WERI-Rb-1 (cell line): ENCODE measurements at places on chromosomes 6 and 20.

GRCh38 chr6:150116200-150116800 is 26.5 kb upstream of the PPP1R14C start:
- DNase-seq = no peak

DNA sequence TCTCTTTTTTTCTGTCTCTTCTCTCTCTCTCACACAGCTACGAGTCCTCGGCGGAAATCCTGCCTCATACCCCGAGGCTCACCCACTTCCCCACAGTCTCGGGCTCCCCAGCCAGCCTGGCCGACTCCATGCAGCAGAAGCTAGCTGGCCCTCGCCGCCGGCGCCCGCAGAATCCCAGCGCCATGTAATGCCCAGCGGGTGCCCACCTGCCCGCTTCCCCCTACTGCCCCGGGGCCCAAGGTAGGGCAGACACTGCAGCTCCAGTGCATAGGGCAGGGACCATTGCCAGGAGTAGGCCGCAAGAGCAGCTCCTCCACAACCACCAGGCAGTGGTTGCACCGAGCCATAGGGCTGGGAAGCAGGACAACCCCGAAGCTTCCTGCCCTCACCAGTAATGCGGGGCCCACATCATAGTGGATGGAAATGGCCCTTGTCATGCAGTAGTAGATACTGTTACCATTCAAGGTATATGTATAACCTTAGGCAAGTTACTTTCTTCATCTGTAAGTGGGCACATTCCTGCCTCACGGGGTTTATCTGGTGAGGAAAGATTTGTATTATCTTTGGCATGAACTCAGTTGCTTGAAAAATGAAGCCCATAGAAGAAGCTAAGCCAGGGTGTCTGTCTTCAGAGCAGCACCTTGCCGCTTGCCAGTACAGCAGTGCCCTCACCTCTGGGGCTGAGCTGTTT is 36.9 kb upstream of the ID1 start:
- DNase-seq = no peak

DNA sequence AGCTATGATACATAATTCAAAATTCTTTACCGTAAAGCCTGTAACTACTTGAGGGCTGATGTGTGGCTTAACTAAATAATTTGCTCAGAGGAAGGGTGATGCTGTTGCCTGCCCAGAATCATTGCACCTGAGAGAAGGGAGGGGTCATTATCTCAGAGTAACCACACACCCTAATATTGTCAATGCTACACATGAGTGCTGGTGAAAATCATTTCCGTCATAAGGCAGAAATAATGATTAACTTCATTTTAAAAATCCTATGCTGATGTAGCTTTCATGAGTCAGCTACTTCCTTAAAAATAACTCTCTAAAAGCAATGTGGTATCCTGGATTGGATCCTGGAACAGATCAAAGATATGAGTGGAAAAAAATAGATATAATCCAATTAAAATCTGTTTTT is 146.4 kb upstream of the FAM83B start:
- no peak for DNase-seq

- DNase-seq = no peak
Observed at GRCh38 chr6:38959138-38959537, 89.4 kb upstream of the GLP1R start.

DNA sequence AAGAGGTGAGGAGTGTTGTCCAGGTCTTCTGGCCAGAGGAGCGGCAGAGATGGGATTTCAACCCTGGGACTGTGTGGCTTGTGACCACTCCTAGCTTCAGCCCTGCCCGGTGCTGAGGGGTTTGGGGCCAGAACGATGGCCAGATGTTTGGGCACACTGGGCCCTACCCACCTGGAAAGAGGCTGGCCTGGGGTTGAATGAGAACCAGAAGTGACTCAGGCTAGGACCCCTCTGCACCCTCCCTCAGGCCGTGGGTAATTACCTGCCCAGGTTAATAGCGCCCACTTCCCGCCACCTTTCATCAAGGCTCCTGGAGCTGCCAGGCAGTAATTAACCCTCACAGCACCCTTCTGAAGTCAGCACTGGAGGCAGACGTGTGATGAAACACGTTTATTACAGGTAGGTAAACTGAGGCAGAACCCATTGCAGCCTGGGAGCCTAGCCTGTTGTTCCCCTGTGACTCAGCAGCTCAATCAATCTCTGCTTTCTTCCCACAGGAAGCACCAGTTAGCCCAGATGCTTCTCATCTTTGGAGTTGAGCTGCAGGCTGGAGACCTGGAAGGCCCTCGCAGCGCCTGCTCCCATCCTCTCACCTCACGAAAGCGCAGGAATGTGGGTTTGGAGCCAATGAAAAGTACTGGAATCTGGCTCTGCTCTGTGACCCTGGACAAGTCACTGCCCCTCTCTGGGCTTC is 120.8 kb downstream of the CEBPB start:
- DNase-seq = no peak
